ENCODE measurements at places on chromosomes 1 and 21.
A peak's percentile ranks its signal among the peaks of the same experiment; 100 is the strongest.

GRCh38 chr1:211259638-211260126 is 516 bp downstream of the RCOR3 start:
- peak; percentile 55 for DNase-seq

GRCh38 chr21:44913425-44914175 is 7.1 kb downstream of the ITGB2 start:
- no peak for DNase-seq

- no peak for DNase-seq
These were observed 8.3 kb upstream of the MPZL1 start for GRCh38 chr1:167713330-167714081.

- no peak for DNase-seq
These were observed 147.3 kb downstream of the CD247 start for GRCh38 chr1:167371030-167371429.

DNA sequence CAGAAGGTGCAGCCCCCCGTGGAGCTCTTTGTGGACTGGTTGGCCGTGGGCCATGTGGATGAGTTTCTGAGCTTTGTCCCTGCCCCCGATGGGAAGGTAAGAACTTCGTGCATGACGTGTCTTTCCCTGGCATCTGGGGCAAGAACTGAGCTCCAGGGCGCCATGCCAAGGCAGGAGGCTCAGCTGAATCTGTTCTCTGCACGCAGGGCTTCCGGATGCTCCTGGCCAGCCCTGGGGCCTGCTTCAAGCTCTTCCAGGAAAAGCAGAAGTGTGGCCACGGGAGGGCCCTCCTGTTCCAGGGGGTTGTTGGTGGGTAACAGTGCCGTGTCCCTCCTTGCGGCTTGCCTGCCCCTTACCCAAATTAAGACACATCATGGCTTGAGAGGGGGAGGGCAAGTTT is 27.7 kb downstream of the PADI3 start:
- DNase-seq = no peak

GRCh38 chr1:209549443-209550205 is 33.9 kb upstream of the CAMK1G start:
- DNase-seq = no peak

GRCh38 chr1:169338617-169339016 is 29.0 kb downstream of the NME7 start:
- DNase-seq = no peak

GRCh38 chr1:118461154-118461553 is 276.1 kb upstream of the SPAG17 start:
- DNase-seq = no peak

DNA sequence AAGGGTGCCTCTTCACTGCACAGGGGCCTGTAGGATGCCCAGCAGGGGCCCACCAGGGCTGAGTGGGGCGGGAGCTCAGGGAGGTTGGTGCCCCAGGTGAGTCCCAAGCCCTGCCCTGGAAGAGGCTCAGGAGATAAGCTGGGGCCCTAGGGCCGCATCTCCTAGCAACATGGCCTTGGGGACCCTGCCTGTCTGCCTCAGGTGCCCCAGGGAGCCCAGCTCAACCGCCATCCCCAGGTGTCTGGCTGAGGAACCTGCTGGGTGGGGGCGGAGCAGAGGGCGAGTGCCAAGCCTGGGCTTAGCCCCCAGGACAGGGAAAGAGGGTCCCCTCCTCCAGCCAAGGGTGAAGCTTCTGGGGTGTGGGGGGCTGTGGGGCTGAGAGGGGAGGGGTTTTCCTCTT is 54.8 kb downstream of the FOXO6 start:
- DNase-seq = no peak

- DNase-seq = no peak
These were observed 111.1 kb downstream of the CASZ1 start for GRCh38 chr1:10685196-10685807.

DNA sequence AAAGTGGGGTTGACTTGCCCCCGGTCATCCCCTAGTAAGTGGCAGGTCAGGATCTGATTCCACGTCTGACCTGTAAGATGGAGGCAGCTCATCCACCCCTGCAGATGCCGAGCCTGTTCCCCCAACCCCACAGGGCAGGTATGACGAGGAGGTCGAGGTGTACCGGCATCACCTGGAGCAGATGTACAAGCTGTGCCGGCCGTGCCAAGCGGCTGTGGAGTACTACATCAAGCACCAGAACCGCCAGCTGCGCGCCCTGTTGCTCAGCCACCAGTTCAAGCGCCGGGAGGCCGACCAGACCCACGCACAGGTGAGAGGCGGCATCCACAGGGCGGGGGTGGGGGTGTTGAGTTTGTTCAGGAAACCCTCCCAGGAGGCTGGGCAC is 9.6 kb downstream of the TMEM201 start:
- DNase-seq = no peak

GRCh38 chr21:42313501-42313969 is 1.7 kb downstream of the TFF3 start:
- no peak for DNase-seq

GRCh38 chr1:91402023-91402422 is 2.6 kb downstream of the HFM1 start:
- no peak for DNase-seq

DNA sequence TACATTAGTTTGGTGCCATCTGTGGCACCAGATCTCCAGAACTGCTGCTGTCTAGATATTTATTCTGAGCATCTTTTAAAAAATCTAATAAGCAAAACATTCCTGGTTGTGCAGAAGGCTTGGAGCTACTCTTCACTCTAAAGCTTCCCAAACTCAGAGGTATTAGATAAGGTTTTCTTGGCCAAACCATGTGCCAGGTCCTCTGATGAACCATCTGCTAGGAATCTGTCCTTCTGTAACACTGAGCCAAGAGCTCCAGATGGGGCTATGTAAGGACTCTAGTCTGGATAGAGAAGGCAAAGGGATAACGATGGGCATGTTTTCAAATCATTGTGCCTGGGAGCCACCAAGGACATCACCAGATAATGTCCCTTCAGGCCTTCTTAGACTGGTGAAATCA is 410.6 kb downstream of the NTNG1 start:
- no peak for DNase-seq

DNA sequence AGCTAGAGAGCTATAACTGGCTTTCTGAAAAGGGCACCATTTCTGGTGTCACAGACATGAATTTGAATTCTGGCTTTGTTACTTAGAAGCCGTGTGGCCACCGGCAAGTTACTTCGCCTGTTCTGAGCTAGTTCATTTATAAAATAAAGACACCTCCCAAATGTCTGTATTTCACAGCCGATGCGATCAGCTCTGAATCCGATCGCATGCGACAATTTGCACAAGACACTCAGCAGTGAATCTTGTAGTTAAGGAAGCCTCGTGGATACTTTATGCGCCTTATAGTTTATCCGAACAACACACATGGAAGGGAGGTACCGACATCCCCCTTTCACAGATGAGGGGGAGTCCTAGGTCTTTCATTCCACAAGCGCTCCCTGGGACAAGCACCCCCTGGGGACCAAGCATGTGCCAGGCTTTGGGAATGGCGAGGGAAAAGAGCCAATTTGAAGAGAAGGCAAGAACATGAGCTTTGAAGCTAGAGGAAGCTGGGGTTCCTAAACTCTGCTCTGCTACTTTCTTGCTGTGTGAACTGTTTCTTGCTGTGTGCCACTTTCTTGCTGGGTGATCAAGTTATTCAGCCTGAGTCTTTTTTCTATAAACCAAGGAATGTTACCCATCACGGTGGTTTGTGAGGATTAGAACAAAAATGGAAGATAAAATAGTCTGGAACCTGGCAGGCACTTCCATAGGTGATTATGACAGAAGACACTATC is 3.9 kb downstream of the ID3 start:
- no peak for DNase-seq

DNA sequence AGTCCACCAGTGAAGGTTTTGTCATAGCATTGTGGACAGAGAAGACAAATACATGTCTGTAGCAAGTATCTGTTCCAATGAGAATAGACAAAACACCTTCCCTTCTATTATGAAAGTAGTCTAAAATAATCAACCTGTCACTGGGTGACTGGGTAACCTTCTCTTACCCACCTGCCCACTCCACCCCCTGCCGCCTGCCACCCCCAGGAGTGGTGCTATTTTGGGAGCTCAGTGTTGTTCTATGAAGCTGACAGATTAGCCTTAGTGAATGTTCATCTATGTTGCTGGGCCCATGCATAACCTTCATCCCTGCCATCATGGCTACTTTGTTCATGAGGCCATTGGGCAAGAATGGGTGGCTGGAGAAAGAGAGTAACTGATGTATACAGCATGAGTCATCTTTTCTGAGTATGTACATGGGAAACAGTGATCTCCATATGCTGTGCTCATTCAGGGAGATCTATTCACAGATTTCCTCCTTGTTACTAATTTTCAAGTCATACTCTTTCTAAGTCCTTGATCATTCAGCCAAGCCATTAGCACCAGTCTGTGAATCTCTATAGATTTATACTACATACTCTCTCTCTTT is 24.8 kb downstream of the MARK1 start:
- DNase-seq = no peak

DNA sequence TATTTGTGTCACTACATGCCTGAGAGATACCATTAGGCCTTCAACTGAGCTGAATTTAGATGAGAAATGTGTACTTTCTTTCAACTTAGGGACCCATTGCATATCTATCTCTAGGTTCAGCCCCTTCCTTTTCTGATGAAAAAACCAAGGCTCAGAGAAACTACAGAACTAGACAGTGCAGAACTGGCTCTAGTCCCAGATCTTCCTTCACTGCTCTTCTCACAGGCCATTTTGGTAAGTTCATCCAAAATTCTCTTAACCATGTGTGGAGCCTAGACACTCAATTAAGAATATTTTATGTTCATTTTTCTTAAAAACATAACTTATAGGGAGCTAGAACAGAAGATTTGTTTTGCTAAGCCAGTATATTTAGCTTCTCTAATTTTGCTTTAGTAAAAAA is 128.9 kb downstream of the ASTN1 start:
- DNase-seq = no peak

- no peak for DNase-seq
These were observed 148.9 kb upstream of the VANGL1 start for GRCh38 chr1:115492880-115493279.

- no peak for DNase-seq
These were observed 22.6 kb upstream of the A3GALT2 start for GRCh38 chr1:33343539-33343938.

GRCh38 chr1:236027104-236027503 is 37.8 kb downstream of the NID1 start:
- no peak for DNase-seq

DNA sequence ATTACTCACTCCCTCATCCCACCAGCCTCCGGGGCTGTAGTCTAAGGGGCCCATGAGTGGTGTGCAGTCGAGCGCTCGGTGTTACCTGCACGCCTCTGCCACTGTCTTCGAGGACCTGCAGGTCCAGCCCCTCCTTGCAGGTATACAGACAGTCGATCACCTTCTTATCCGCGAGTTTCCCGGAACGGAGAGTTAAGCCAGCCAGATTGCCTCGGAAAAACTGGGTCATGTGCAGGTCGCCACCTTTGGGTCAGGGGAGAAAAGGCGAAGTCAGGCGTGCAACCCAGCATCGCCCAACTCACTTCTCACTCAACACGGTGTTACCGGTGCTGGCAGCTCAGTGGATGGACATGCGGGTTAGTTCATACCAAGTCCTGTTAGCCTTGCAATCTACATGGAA is 84.3 kb downstream of the PIK3CD start:
- DNase-seq = no peak

DNA sequence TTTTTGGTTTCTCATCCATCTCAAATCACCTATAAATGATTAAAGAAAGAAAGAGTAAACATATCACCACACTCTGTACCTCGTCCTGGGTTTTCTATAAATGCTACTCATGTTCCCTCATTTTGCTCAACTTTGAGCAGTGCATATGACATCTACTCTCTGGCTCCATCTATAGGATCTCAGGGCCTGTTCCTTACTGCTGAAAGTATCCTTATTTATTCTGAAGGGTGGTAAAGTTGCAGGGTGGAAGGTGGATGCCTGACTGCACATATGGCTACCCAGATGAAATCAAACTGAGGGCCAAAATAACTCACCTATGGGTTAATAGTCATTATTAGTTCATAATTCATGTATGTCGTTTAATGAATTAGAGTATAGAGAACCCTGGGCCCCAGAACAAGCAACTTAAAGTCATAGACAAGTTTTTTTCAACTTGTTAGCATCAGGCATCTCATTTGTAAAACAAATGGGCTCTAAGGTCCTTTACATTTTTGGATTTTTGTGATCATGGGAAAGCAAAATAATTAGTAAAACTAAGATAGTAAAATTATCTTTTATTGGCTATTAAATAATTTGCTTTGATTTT is 46.5 kb downstream of the NCF2 start:
- peak; percentile 23 for DNase-seq

DNA sequence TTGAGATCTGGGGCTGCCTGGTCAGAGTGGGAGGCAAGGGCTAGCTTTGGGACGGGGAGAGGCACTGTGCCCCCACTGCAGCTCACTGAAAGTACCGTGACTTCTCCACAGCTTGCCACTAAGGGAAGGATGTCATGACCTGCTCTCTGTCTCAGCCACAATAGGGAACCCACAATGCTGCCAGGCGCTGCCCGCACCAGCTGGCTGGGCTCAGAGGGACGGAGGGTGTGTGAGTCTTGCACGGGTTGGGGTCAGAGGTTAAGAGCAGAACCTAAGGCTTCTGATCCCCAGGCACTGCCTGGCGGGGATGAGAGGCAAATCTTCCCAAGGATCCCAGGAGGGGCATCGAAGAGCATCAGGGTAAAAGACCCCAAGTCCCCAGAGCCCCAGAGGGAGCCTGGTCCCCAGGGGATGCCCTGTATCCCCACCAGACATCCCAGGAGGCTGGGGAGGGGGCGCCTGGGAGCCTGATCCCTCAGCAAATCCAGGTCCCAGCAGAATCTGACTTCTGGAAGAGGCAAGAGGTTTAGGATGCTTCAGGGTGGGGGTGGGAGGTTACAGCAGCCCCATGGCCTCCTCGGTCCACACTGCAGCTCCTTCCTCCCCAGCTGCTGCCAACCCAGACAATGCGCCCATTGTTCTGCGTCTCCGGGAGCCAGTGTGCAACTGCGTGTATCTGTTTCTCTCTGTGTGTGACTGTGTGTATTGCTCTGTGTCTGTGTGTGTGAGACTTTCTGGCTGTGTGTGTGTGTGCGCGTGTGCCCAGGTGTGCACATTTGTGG is 2.0 kb upstream of the MARCKSL1 start:
- DNase-seq = no peak

All from GM10248 (cell line).